ENCODE measurements at places on chromosomes 3 and 15.

- no peak for DNase-seq
These were observed 5.7 kb upstream of the EIF4G1 start for GRCh38 chr3:184308744-184309143.

- no peak for DNase-seq
These were observed 112.0 kb downstream of the TMCO5A start for GRCh38 chr15:38046257-38047051.

DNA sequence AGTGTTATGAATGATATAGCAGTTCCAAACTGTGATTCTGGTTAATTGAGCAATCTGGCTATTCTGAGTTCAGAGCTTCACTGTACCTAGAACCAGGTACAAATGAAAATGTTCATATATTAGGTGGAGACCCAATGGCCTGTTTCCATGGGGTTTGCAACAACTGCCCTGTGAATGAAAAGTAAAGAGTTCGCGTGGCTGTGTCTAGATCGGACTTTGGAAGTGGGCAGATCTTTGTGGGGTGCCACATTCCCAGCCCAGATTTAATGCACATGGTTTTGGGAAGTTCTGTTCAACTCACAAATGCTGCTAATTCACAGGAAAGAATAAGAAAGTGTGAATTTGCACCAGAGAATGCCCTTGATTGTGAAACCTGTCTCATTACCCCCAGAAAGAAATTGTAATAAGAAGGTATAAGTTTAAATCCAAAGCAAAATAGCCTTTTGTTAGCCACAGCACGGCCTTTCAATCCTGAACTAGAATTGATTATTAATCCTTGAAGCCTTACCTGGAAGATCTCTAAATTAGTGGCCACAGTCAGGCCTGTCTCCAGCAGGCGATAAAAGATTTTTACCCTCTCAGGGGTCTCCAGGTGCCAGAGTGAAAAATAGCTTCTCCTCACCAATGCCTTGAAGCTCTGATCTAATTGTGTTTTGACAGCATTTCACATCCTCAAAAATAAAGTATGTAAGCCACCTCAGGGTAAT lies 22.6 kb downstream of the WHAMM start:
- no peak for DNase-seq

- no peak for DNase-seq
These were observed 180.7 kb upstream of the SMAD3 start for GRCh38 chr15:66884661-66885237.

GRCh38 chr3:89851974-89852621 lies 744.7 kb downstream of the EPHA3 start:
- DNase-seq, result peak; percentile 15

- DNase-seq, result no peak
These were observed 116.5 kb upstream of the CMC1 start for GRCh38 chr3:28124882-28125281.

- no peak for DNase-seq
These were observed 11.6 kb upstream of the EPHB3 start for GRCh38 chr3:184549796-184550577.

DNA sequence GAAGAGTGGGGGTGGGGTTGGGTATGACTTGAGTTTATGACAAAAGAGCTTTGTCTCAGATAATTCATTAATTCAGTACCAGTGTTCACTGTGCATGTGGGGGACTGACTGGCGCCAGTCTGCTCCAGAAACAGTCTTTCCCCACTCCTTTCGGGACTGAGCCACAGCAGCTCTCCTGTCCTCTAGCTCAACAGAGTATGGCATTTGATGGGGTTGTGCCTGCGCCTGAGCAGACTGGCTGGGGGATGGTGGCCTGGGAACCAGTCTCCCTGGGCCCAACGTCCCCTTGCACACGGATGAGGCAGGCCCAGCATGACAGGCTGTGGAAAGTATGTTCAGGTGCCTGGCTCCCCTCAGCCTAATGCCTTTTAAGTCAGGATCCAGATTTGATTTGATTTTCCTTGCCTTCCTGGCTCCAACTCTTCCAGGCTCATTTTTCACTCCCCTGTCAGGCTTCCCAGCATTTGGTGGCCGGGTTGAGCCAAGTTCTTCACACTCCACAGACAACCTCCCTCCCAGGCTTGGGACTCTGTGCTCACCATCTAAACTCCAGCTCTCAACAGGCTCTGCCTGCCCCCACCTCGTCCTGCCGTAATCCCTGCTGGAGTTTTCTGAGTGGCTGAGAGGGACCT lies 105.0 kb downstream of the MYLK start:
- no peak for DNase-seq

GRCh38 chr3:74271541-74271940 lies 342.9 kb downstream of the CNTN3 start:
- DNase-seq, result no peak

DNA sequence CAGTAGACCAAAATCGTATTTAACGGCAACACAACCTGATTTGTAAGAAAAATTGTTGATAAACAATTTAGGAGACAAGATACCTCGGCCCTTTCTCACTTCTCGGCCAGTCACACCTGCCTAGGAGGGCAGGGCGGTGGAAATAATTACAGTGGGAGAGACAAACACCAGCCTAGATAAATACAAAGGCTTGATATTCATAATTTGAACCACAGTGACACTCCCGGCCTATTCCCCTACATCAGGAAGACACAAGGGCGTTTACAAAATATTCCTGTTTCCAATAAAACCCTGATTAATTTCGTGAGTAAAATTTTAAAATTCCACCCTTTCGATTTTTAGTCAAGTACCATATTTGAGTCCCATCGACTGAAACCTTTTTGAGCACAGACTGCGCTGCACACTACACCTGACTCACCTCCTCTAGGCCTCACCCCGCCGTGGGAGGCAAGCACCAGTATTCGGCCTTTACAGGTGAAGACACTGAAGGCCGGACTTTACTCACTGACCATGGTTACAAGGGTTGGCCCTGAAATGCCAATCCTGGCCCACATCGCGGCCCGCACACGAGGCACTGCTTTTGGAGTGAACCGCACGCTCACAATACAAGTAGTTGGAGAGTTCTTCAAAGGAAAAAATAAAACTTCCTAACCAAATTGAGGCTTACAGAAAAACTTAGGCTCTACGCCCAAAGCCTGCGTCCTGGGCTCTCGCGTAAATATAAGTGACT lies 794 bp downstream of the ARPP19 start:
- DNase-seq, result no peak

DNA sequence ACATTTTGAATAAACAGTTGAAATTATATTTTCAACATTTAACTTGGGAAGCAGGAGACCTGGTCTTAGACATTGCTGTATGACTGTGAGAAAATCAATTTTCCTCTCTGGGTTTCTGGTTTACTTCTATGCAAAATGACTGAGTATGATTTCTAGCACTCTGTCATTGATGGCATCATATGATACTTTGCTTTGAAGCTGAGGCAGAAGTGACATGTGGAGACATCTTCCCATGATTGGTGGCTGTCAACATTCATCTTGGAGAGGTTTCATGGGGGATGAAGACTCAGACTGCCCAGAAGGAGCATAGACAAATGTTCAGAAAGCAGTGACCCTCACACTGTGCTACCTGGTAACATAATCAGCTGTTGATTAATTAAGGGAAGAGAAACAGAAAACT lies 477.9 kb downstream of the PDCD6IP start:
- DNase-seq, result no peak

DNA sequence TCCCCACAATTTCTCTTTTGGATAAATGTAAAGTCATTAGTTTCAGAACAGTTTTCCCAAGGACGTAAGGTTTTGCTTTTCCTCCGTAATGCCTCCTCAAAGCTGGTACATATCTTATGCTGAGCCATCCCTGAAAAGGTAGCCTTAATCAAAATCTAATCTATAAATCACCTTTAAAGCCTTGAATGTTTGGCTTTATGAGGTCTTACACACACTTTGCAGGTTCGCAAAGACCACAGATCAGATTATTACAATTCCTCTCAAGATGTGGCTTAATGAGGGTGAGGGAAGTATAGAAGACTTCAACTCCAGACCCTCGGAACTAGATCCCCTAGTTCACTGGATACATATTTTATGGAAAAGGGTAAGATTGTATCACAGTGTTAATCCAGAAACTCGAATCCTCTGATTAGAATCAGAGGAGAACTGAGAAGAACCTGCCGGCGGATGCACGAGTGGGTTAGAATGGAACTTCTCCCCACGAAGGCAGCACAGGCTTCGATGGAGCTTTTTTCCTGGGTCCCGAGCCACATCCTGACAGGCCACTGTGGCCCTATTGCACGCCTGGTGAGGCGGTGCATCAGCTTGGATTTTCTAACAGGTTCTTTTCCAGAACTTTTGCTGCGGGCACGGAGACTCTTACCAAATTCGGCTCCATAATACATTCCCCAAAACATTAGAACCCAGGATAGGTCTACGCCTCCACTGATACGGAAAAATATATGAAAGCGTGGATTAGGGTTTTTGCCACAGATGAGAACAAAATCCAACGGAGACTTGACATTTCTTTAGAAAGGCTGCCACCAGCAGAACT lies 1.2 kb downstream of the CTXND1 start:
- DNase-seq, result no peak

DNA sequence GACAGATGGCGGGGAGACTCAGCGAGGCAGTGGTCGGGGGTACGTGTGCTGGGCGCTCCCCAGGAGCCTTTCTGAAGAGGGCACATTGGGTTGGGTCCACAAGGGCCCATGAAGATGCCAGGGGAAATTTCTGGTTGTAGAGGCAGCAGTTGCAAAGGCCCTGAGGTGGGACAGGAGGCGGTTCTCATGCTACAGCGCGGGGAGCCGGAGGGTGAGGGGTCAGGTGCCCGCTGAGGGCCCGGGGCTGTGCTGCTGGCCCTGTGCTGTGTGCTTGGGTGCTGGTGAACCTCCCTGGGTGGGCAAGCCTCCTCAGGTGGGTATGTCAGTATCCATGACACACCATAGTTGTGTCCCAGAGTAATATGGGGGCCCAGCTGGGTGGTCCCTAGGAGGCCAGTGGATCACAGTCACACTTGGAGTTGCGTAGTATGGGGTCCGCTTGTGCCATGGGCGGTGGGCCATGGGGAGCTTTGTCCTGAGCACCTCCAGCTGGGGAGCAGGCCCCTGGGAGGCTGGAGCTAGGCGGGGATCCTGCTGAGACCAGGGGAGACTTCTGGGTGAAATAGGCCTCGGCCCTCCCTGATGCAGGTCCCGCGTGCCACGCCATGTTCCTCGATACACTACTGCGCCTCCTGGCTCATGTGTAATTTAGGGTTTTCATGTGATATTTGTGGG lies 44.3 kb downstream of the PLXNA1 start:
- DNase-seq, result no peak

DNA sequence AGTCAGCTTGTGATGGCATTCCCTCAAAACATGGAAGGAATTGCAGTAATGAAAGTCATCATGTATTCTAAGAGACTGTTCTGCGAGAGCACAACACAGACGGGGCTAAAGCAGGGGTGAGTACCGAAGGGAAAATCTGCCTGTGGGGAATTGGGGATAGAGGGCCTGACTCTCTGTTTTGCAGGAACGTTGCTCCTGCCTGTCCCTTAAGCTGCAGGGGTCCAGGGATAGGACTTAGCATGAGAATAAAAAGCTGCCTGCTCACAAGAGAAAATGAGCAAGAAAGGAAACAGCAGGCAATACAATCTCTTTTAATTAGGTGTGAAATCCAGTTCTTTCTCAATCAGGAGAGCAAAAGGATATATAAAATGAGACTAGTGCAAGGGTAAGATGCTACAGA lies 62.2 kb downstream of the TIGIT start:
- no peak for DNase-seq

DNA sequence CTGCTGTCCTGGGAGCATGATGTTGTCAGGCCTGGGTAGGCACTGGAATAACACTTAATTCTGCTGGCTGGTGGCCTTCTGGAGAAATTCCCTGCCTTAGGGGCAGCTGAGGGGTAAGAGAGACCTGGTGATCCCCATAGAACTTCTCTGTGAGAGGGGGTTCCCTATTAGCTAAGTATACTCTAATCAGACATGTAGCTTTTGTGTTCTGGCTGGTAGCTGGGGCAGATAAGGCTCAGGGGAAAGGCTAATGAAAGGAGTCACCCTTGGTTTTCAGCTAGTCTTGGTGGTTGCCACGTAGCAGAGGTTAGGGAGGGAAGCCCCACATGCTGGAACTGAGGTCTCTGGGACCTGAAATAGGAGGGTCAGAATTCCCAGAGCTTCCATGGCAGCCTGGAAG lies 952 bp upstream of the HDDC3 start:
- DNase-seq, result no peak

DNA sequence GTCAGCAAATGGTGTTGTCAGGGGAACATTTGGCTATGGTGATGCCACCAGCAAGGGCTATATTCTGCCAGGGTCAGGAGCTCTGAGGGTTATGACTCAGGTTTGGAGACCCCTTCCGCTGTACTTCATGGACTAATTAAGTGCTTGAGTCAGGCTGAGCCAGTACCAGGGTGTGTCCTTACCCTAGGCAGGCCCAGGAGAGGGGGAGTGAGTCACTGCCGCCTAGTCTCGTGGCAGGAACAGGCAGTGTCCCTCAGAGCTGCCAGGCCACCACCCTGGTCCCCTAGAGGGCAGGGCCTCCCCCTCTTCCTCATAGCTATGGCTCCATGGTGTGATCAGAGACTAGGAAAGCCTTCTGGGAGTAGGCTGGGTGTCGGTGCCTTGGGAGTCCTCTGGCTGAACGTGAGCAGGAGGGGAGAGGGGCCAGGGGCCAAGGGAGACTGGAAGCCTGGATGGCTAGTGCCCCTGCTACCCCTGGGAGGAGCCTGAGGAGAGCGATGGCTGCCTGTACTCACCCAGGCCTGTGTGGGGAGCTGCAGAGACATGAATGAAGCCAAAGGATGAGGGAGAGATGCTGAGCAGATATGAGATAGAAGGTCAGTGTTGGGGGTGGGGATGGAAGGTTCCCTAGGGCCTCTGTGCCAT lies 10.6 kb downstream of the MAPKAPK3 start:
- DNase-seq, result peak; percentile 65

GRCh38 chr15:75790631-75791336 lies 52.5 kb upstream of the UBE2Q2 start:
- DNase-seq, result no peak

DNA sequence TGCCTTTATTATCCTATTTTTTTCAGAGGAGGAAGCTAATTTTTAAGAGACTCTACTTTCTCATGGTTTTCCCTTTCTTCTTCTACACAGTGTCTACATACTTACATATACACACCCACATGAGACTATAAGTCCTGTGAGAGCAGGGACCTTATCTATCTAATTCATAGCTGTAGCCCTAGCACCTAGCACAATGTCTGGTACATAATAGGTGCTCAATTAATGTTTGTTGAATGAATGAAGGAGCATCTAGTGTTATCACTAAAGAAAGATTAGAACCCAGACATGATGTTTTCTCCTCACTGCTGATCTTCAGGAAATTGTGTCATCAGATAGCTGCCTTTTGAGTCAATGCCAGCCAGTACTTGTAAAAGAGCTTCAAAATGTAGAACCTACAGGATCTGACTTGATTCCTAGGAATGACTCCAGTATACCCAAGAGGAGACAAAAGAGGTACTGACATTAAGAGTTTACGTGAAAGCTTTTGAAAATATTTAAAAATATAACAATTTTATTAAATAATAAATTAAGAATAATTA lies 2.5 kb downstream of the SCG5 start:
- DNase-seq, result no peak

Data from HTR-8/SVneo (cell line).